CD4-positive, alpha-beta T cell treated with Interleukin-2 at 100 ng/mL for 4 hours (primary cell): ENCODE measurements at places on chromosomes 7 and 10.

DNA sequence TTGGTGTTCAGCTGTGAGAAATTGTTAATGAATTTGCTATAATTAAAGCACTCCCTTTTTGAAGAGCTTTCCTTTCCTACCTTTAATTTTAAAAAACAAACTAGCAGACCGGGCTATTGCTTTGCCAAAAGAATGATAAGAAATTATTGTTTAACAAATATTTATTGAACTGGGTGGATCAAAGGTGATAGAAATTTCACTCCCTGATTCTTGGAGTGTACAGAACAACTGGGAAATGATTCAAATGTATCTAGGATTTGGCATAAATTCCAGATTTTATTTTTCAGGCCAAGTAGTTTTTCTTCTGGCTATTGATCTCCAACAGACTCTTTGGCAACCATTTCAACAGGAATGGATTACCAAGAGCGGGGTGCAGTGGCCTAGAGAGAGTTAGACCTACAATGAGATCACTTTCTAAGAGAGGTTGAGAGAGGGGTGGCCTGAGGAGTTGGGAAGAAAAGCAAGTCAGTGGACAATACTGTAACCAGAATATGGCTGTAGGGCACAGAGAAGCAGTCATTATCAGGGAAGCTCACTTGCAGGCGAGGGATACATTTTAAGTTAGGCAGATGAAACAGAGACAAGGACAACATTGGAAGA is 71.9 kb downstream of the PLXDC2 start:
- DNase-seq: no peak

DNA sequence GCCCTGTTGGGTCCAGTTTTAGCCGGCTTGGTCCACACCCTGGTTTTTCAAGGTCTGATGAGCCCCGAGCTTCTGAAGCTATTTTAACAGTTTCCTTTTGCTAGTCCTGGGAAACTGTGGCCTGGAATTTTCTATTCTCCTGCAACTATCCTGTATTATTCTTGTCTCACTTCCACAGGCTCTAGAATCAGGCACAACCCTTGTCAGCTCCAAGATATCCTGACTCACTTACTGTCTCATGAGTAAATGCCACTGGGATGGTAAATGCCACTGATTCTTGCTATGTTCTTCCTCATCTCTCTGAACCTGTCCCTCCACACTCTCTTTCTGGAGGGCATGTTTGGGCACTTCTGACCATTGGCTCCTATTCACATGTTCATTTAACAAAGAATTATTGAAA is 611.5 kb upstream of the IGFBP3 start:
- DNase-seq: no peak

- DNase-seq: no peak
These were observed 119.9 kb downstream of the SLC16A9 start for GRCh38 chr10:59589796-59590195.

- no peak for DNase-seq
These were observed 6.1 kb upstream of the ZNF438 start for GRCh38 chr10:31037749-31038148.

GRCh38 chr10:89702121-89702480 is 711 bp downstream of the KIF20B start:
- peak; percentile 3 for DNase-seq

DNA sequence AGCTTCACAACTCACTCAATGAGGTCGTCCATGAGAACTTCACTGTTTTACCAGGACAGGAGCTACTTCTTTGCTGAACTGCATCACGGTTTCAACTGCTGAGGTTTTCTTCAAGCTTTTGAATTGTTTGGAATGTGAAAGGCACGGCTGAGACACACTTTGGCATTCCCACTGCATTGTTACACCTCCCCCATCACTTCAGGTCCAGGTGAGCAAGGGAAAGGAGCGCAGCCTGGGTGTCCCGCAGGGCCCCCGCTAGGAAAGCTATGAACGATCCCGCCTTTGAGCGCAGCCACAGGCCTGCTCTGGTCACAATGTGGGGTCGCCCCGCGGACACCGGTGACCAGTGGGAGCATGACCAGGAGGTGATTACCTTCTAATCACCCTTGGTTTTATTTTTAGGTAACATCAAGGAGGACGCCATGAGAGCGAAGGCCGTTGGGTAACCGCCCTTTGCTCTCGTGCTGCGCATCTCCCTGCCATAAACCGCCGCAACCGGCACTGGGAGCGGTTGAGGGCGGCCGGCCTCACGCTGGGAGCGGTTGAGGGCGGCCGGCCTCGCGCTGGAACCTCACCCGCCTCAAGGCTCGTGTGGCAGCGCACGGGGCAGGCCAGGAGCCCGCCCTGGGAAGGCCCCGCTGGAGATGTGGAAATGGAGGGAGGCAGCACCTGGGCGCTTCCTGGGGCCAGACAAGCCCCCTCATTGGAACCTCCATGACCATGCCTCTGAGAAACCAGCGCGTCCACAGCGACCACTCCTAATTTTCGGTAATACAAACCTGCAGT is 50.9 kb upstream of the SGMS1 start:
- no peak for DNase-seq

DNA sequence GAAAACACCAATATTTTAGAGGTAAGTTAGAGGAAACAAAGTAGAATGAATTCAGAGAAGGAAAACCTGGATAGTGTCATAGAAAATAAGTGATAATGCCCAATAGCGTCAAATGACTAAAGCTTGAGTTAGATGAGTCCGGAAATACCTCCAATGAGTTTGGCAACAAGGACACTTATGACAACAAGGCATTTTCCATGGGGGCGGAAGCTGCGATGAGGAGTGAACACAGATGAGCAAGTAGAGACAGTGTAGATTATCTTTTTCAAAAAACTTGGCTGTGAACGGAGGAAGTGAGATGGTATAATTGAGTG is 383 bp upstream of the R3HCC1L start:
- DNase-seq: no peak

DNA sequence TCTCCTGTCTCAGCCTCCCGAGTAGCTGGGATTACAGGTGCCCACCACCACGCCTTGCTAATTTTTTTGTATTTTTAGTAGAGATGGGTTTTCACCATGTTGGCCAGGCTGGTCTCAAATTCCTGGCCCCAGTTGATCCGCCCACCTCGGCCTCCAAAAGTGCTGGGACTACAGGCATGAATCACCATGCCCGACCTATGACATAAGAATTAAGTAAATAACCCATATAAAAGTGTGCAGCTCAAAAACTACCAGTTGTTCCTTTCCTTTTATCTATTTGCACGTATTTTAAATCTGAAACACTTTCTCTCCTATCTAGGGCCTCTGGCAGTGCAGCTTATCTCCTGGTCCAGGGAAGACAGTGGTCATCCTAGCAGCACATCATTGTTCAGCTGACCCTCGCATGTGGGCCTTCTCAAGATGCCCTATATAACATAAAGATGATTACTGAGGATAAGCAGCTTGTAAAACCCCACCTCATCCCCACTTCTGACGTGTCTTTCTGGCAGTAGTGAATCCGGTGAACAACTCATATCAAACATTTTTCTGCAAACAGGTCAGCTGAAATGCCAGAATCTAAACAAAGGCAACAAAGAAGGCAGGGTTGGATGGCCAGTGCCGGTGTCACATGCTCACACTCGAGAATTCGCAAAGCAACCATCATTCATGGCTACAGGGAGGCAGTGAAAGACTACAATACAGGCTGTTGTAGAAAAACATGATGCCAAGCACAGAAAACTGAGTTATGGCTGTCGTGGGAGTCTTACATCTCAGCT is 36.0 kb upstream of the KCNIP2 start:
- no peak for DNase-seq

GRCh38 chr7:21923658-21924057 is 22.0 kb downstream of the CDCA7L start:
- DNase-seq: no peak

DNA sequence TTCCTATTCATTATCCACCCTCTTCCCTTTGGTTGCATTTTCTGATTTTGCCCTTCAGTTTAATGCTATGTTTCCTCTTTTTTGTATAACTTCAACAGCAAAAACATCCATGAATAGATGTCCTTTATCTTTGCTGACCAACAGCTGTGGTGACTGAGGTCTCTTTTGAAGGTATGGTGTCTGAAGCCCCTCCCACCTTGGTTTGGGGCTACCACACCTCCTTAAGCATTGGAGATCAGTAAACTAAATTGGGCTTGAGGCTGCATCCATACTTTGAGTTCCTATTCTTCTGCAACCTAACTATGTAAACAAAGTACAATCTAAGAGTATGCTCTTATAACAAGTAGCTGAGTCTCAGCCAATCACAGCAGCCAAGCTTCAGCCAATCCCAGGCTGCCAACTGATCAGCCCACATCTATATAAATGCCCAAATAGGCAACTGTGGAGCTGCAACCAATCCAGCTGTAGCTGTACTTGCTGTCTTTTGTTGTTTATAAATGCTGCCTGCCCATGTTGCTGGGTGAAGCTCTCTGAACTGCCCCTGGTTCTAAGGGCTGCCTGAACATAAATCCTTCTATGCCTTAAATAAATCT is 69.4 kb upstream of the PDLIM1 start:
- DNase-seq: no peak

DNA sequence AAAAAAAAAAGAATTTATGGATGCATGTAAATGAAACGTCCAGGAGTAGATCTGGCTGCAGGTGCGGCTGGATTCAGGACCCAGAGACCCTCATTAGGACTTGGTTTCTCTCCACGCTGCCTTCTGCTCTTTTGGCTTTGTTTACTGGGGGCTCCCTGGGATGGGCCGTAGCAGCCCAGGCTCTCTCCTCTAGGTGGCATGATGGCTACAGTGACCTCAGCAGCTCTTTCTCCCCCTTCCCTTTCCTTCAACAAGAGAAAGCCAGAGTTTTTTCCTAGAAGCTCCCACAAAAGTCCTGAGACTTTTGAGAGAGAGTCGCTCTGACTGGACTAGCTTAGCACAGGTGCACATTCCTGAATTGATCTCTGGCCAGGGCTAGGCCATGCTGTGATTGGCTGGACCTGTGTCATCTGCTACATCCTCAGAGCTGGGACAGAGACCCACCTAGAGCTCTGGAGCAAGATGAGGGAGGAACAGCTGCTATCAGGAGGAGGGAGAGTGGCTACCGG is 67.8 kb upstream of the PDCD4 start:
- DNase-seq: peak; percentile 51

DNA sequence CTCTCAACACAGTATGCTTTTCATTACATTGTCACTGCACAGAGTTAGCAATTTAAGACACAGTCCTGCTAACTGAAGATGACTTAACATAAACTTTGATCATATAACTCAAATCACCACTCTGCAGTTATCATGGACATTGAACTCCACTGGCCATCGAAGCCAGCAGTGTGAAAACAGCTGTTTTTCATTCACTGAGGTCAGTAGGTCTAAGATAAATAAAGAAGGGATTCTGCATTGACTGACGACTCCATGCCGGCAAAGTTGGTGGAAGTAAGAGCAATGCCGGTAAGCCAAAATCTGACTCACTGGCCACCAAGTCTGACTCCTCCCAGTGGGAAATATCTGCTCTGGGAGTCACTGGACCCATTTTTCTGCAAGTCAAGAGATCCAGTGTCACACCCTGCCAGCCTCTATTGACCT is 449.9 kb upstream of the ANKRD30A start:
- DNase-seq: no peak

- DNase-seq: no peak
These were observed 32.5 kb downstream of the PRKAR2B start for GRCh38 chr7:107076781-107077698.
